GM12865 (cell line): ENCODE measurements at places on chromosomes 1 and 21.

- DNase-seq: no peak
Observed at GRCh38 chr1:110449661-110450651, 993 bp upstream of the PROK1 start.

- DNase-seq: peak; percentile 70
Observed at GRCh38 chr1:159071970-159072582, 4.5 kb downstream of the AIM2 start.

DNA sequence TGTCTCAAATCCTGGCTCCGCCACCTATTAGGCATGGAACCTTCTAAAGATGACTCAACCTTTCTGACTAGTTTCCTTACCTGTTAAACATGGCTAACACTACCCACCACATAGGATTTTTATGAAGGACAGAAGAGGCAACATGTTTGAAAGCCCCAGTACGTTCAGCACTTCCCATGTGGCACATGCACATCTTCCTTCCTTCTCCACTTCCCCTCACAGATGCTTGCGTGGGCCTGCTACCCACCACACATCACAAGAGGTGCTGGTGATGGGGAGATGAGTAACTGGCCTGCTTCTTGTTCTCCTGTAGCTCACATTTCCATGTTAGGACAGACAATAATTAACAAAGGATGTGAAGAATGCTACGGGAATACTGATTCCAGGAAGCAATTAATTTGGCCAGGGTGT lies 7.1 kb downstream of the ZBTB21 start:
- DNase-seq: peak; percentile 39

- no peak for DNase-seq
Observed at GRCh38 chr1:226496453-226497015, 52.0 kb upstream of the STUM start.

DNA sequence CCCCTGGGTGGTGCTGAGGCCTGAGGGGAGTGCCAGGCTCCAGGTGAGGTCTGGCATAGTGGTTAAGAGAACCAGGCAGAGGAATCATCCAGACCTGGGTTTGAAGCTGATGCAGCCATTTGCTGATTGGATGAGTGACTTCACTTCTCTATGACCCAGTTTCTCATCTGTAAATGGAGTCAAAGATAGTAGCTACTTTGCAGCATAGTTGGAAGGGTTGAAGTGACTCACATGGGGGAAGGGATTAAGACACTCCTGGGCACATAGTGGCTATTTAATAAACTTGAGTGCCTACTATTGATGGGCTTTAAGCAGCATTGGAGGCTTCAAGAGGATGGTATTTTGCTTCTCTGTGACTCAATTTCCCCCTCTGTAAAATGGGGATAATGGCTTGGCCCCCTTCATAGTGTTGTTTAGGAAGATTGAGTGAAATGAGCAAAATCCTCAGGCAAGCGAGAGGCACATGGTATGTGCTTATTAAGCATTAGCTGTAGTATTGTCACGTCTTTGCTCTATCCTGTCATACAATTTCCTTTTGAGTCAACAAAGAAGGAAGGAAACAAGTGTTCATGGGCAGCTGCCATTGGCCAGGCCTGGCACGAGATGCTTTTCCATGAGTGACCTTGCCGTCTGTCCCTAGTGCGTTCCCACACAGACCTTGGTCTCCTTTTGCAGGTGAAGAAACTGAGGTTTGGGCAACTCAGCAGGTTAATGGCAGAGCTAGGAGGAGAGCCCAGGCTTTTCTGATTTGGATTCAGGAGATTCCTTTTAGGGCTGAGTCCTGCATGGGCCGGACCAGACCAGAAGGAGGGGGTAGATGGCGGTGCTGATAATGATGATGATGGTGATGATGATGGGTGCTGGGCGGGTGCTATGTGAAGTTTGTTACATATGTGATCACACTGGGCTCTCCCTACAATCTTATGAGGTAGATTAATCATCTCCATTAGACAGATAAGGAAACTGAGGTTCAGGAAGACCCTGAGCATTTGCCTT lies 131.1 kb upstream of the WNT4 start:
- no peak for DNase-seq

- no peak for DNase-seq
Observed at GRCh38 chr21:41403966-41404365, 22.1 kb upstream of the MX1 start.

DNA sequence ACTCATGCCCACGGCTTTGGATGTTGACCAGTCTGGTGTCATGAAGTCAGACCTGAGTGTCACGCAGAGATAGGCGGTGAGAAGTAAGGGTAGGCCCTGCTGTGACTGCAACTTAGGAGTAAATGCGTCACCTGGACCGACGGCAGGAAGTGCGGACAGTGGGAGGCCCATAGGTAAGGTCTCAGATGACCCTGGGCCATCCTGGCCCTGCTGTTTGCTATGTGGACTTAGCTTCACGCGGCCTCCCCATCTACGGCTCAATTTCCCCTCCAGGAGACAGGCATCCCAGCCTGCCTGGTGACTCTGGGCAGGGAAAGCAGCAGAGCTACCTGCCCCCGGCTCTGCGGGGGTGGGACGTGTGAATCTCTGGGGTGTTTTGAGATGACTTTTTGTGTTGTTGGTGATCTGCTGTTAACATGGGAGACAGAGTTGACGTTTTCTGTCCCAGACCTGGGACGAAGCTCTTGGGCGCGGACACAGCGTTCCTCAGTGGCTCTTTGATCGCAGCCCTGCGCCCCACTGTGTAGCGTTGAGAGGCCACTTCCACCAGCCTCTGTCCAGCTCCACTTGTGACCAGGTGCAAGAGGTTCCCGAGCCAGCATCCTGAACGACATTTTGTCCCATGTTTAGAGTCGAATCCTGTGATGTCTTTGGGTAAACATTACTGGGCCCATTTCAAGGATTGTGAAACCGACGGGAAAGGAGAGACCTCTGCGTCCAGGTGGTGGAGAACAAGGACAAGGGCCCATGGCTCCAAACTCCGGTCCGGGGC lies 39.9 kb downstream of the CRYAA start:
- DNase-seq: no peak

DNA sequence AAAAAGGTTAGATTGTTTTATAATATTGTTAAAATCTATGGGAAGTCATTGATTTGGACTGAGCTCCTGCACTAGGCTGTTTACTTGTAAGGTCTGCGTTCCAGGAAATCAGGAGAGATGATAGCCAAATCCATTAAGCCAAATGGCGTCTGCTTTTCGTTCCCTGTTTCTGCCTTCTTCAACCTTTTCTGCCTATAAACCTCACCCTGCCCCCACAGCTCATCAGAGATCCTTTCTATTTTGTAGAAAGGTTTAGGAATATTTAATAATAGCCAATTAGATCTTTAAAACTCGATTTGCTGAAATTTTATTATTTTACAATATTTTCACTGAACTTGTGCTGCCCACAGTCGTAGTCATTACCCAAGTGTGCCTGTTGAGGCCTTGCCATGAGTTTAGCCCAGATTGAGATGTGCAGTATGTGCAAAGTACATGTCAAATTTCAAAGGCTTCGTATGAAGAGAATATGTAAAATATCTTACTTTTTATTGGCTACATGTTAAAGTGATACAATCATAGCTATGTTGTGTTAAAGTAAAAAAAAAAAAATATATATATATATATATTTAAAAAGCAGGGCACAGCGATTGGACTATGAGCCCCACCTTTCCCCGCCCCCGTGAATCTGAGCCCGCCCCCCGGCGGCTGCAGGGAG lies 444 bp upstream of the IARS2 start:
- DNase-seq: no peak

DNA sequence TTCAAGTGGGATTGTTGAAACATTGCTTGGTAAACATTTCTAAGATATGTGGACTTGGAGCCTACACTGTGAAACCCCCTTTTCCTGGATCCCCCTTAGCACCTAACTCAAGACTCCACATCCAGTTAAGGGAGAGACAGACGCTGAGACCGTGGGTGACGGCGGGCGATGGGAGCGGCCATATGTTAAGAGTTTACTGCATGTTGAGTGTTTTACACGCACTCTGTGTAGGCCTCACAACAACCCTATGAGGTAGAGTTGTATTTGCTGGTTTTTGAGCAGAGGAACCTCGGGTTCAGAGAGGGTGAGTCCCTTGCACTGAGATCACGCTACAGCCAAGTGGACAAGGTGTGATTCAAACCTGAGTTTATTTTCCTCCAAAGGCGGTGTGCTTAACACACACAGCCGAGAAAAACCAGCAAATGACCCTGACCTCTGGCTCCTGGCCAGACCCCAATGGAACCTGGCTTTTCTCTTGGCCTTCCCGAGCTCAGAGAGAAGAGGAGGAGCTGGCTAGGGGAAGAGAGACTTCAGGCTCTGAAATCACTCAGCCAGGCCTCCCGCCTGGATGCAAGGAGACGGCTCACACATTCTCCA lies 46.9 kb upstream of the GOLT1A start:
- no peak for DNase-seq

GRCh38 chr1:42158189-42158588 lies 5.0 kb downstream of the GUCA2B start:
- no peak for DNase-seq

GRCh38 chr1:10687782-10688408 lies 108.6 kb downstream of the CASZ1 start:
- DNase-seq: no peak

GRCh38 chr1:76857973-76858372 lies 9.3 kb upstream of the ST6GALNAC5 start:
- no peak for DNase-seq

- DNase-seq: no peak
Observed at GRCh38 chr1:113782406-113782805, 23.1 kb upstream of the PHTF1 start.

- DNase-seq: no peak
Observed at GRCh38 chr1:184223216-184223615, 163.6 kb upstream of the C1orf21 start.

DNA sequence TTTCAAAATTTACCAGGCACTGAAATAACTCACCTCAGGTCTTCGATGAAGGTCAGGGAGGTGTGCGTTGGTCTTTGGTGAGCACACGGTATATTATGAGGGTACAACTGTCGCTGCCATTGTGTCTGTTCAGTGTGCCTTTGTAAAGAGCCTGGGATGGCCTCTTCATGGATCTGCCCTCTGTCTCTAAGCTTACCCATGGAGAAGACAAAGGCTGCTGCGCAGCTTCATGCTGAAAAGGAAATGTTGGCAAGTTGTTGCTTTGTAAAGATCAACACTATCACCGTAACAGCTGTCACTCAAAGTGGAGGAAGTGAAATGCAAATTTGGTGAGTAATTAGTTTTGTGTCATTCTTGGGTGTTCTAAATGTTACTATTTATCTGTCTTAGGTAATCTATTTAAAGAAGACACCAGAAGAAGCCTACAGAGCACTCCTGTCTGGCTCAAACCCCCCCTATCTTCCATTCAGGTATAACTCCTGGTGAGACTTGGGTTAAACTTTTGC lies 71.6 kb downstream of the CDC14A start:
- peak; percentile 47 for DNase-seq

DNA sequence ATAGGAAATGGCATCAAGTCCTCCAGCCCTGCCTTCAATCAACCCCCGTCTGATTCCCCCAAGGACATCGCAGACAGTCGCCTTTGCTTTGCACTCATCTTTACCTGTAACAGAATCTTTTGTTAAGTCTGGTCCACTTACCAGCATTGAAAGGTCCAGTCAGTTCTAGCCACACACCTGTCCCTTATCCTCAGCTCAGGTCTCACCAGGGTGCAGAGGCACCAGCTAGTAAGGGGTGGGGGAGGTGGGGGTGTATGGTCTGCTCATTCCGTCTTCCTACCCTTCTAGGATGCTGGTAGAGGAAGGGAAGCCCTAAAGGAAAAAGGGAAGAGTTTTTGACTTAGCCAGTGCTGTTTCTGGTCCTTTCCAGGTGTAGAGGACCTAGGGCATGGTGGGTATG lies 427.7 kb downstream of the MATN1 start:
- no peak for DNase-seq

GRCh38 chr1:12581179-12581578 lies 36.8 kb downstream of the DHRS3 start:
- no peak for DNase-seq

DNA sequence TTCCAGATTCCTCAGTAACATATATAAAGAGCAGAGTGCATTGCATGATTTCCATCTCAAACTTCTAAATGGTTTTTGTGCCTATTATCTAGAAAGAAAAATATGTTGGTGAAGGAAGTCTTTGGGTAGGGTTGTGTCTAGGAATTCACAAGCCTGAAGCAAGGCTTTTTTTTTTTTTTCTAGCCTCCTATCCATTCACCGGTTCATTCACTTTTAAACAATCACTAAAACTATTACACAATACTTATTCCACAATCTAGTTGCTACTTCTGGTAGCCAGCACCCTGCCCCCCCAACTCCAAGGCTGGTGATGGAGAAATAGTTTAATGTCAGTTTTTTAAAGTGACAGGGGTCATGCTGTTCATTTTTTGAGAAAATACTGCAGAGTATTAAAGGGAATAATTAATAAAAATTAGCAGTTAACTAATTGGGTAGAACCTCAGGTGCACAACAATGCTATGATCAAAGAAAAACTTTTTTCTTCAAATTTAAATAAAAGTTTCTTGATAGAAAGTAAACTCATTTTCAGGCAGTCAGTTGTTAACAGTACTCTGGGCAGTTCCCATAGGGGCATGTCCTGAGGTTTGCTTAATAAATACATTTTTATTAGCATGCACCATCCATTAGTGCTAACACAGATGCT lies 10.9 kb downstream of the IRF2BP2 start:
- DNase-seq: no peak

DNA sequence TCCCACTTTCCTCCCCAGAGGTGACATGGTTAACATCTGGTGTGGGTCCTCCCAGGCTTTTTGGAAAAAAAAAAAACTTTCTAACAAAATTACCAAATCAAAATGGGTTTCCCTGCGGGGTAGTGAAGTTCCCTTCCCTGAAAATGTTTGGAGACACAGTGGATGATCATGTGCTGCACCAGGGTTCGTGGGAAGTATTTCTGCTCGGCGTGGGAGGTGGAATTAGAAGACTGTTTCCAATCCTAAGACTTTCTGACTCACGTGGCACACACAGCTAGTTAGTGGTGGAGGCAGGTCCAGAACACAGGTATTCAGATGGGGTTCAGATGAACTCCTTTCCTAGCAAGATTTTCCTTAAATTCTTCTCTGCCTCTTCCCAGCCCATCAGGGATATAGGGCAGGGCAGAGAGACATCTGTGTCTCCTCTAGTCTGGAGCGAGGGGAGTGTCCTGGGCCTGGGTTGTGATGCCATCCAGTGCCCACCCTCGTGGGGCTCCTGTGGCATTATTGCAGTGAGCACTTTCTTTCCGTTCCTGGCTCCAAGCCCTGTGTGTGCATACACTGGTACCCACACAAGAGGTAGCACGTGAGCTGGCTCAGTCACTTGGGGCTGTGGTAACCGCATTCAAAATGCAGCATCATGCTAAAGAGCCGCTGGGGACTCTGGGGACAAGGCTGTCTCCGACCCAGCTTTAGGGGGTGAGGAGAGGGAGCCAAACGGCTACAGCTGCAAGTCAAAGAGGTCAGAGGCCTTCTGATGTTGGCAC lies 27.5 kb downstream of the KCNC4 start:
- peak; percentile 43 for DNase-seq

DNA sequence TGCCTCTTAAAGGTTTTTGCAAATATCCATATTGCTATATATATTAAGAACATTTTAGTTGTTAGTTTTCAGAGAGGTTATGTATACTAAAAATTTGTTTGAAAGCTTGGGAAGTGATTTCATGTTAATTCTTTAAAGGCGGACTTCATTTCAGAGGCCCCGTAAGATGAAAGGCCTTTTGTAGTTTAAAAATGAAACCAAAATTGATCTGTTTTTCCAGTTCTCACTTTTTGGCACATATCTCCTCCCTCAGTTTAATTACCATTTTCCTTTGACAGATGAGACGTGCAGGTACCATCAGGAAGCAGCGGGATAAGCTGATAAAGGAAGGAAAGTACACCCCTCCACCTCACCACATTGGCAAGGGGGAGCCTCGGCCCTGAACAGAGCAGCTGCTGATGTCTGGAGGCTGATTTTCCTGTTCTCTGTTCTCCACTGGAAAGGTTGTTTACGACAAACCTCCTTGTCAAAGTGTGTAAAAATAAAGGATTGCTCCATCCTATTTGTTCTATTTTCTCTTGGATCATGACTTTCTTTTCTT lies 8.0 kb downstream of the NDUFS5 start:
- no peak for DNase-seq
